Testis (tissue), 5 donors: ENCODE measurements at places on chromosomes 12 and 14. TPM values are rescaled to one million over a fixed set of nuclear protein-coding genes. Genes with fewer than 3 reads are reported as not detected.

Gene FOXN4
- 9.0 TPM for total RNA-seq

Gene VWF
- 83.7 TPM for total RNA-seq

Gene CEBPE
- 0.24 TPM for total RNA-seq

Gene KLHL33
- total RNA-seq: 1.2 TPM

Gene EEF1AKMT3
- 8.4 TPM for total RNA-seq

Gene TAS2R50
- total RNA-seq: 2.8 TPM

Gene LRIG3
- total RNA-seq: 18.0 TPM

DNA sequence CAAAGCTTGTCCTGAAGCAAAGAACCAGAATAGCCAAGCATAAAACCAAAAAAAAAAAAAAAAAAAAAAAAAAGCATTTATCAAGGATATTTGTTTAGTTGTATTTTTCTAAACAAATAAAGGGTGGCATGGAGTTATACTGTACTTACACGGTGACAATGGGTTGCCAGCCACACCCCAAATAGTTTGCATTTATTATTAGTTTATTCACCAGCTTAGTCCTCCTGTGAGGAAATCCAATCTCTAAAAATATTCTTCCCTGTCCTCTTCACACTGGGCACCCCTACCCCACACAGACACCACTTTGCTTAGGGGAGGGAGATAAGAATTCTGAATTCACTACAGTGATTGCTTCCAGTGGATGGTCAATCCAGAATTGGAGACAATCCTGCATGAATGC, 18.9 kb downstream of the PLEKHG7 start:
- no peak overlapping the region for H3K27ac ChIP-seq
- H3K4me1 ChIP-seq: no peaks in the 10 kb centered on the region
- no peak for DNase-seq
- no peaks in the 10 kb centered on the region for H3K36me3 ChIP-seq

DNA sequence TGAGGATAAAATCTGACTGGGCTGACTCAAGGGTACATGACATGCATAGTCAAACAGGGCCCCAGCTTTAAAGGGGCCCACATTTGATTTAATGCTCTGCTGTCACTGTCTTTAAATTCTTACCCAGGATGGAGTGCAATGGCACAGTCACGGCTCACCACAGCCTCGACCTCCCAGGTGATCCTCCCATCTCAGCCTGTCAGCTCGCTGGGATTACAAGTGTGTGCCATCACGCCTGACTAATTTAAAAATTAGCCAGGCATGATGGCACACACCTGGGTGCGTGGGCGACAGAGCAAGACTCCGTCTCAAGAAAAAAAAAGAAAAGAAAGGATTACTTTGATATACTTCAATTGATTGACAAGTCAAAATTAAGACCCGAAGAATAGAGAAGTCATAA, 9.2 kb upstream of the PLBD1 start:
- H3K36me3 ChIP-seq: no peaks in the 10 kb centered on the region
- H3K27me3 ChIP-seq: no peaks in the 10 kb centered on the region
- no peak overlapping the region for H3K27ac ChIP-seq
- H3K4me3 ChIP-seq: no peak overlapping the region
- no peaks in the 10 kb centered on the region for H3K4me1 ChIP-seq

- H3K4me1 ChIP-seq: peaks cover under 1% of the 10 kb centered on the region
- no peaks in the 10 kb centered on the region for H3K36me3 ChIP-seq
- no peak for DNase-seq
- H3K4me3 ChIP-seq: no peak overlapping the region
- no peaks in the 10 kb centered on the region for H3K27me3 ChIP-seq
Observed at GRCh38 chr12:120376416-120376815, 7.5 kb upstream of the MSI1 start.

DNA sequence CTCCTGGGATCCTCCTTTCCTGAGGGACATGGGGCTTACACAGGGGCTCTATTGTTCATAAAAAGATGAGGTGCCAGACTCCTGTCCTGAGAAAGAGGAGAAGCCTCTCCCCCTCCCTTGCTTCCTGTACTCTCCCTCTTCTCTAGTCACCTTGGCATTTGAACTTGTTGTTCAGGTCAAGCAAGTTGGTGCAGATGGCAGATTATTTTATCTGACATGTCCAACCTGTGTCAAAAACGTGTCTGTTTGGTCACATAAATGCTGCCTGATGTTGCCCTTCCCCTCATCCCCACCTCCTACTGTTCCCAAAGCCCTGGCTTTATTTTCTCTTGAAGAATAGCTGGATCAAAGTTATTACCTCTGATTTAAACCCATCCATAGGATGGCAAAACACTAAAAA, 154.8 kb downstream of the TMX1 start:
- no peaks in the 10 kb centered on the region for H3K27me3 ChIP-seq
- H3K4me1 ChIP-seq: peaks cover 23% of the 10 kb centered on the region
- no peaks in the 10 kb centered on the region for H3K36me3 ChIP-seq
- H3K27ac ChIP-seq: peak overlapping the region; percentile 81
- no peak overlapping the region for H3K4me3 ChIP-seq

- H3K4me3 ChIP-seq: no peak overlapping the region
- H3K27me3 ChIP-seq: no peaks in the 10 kb centered on the region
- no peak overlapping the region for H3K27ac ChIP-seq
Observed at GRCh38 chr12:58458102-58458501, 462.2 kb downstream of the LRIG3 start.

DNA sequence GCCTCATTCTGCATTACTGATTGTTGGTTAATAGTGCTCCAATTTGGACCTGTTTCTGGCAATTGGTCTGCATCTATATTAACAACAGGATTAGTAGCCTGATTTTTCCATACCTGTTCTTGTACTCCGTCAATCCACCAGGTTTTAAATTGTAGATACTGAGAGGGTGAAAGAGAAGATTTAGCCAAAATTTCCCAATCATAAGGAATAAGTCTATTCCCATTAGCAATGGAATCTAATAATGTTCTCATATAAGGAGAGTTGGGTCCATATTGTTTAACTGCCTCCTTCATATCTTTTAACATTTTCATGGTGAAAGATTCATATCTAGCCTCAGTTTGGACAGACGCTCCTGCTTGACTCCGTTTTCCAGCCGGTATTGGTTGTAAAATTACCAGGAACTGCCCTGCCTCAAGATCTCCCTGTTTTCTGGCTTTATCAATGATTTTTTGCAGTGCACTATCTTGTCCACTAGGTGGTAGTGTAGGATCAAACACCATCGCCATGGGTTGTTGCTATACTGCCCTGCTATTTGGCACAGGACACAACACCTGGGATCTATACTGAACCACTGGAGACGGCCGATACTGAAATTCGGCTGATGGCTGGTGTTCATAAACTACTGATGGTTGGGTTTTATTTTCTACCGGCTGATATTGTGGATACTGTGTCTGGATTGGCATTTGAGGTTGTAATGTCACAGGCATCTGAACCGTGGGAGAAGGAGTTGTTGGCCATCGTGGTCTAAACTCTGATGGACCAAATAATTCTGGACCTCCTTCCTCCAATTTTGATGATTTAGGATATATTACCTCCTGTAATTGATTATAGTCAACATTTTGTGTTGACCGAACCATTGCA, 25.2 kb downstream of the DHRS4L2 start:
- DNase-seq: peak; percentile 62
- no peak overlapping the region for H3K4me3 ChIP-seq
- no peak overlapping the region for H3K27ac ChIP-seq
- no peaks in the 10 kb centered on the region for H3K27me3 ChIP-seq
- no peaks in the 10 kb centered on the region for H3K4me1 ChIP-seq
- H3K36me3 ChIP-seq: no peaks in the 10 kb centered on the region

GRCh38 chr14:67580336-67581171, 19.5 kb downstream of the PIGH start:
- H3K27me3 ChIP-seq: no peaks in the 10 kb centered on the region
- no peak for DNase-seq
- H3K27ac ChIP-seq: no peak overlapping the region
- no peak overlapping the region for H3K4me3 ChIP-seq
- H3K36me3 ChIP-seq: no peaks in the 10 kb centered on the region
- no peaks in the 10 kb centered on the region for H3K4me1 ChIP-seq

DNA sequence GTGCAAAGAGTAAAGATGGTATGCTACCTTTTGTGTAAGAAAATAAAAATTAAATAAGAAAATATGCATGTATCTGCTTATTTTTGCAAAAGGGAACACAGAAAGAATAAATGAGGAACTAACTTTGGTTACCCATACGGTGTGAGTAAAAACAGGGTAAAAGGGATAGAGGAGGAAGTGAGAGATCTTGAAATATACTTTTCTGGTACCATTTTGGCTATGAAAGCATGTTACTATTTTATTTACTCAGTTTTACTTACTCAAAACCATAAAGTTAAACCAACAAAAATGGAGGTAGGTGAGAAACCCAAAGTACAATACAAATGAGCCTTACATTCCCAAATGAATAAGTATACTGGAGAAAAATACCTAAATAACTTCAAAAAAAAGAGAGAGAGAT, 122.0 kb upstream of the EGLN3 start:
- H3K27me3 ChIP-seq: no peaks in the 10 kb centered on the region
- no peaks in the 10 kb centered on the region for H3K4me1 ChIP-seq
- H3K4me3 ChIP-seq: no peak overlapping the region
- no peak overlapping the region for H3K27ac ChIP-seq
- H3K36me3 ChIP-seq: no peaks in the 10 kb centered on the region
